Activated T-cell treated with anti-CD3 and anti-CD28 coated beads, Interleukin-2, amount 50 U/mL, for 72 hours (primary cell): ENCODE measurements at places on chromosomes 12 and 14. TPM values are rescaled to one million over a fixed set of nuclear protein-coding genes. Genes with fewer than 3 reads are reported as not detected.

MUCL1 gene
- not detected for total RNA-seq

ATG101 gene
- 52.6 TPM for total RNA-seq

ESRRB gene
- total RNA-seq: 0.30 TPM

KRT78 gene
- total RNA-seq: not detected

AVPR1A gene
- total RNA-seq: not detected

OAS2 gene
- 80.2 TPM for total RNA-seq

GPX2 gene
- not detected for total RNA-seq

ARHGEF25 gene
- 5.3 TPM for total RNA-seq

GRCh38 chr12:41418586-41418985, 230.5 kb downstream of the PDZRN4 start:
- DNase-seq: no peak

DNA sequence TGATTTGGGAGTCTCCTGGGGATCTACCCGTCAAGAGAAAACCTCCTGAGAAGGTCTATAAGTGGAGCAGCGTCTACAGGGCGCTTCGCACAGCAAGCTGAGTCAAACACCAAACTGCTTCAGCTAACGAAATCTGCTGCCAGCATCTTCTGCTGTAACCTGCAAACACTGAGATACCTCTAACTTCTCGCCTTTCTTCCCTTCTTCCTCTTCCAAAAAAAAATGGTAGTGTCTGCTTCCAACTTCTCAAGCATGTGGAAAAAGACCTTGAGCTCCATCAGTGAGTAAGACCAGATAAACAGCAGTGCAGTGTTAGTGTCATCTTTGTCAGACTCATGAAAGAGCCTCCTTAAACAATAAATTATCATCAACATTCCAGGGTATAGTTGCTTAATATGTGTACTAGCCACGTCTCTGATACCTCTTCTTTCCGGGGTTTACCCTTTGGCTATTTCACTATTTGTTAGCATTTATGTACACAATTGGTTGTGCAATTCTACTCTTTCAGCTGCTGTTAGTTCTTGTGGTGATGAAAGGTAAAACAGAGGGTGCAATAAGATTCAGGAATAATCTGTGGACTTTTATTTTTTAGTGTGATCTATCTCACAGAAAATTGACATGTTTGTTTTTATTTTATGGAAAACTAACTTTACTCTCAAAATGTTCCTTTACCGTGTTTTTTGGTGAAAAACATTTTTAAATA, 81.6 kb downstream of the LLPH start:
- DNase-seq: no peak

- DNase-seq: no peak
These were observed 10.0 kb upstream of the IL26 start for GRCh38 chr12:68235576-68235975.

DNA sequence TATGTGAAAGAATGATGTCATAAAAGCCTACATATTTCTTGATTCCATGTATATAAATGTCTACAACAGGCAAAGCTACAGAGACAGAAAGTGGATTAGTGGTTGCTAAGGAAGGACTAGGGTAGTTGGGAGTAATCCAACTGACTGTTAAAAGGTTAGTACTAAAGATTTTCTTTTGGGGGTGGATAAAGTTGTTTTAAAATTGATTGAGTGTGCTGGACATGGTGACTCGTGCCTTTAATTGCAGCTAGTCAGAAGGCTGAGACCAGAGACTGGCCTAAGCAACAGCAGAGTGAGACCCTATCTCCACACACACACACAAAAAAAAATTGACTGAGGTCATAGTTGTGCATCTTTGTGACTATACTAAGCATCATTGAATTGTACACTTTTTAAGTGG, 234.3 kb downstream of the C12orf50 start:
- no peak for DNase-seq

- DNase-seq: no peak
These were observed 17.7 kb downstream of the WNT5B start for GRCh38 chr12:1646569-1647284.

GRCh38 chr12:125249066-125249824, 184.0 kb downstream of the AACS start:
- no peak for DNase-seq

DNA sequence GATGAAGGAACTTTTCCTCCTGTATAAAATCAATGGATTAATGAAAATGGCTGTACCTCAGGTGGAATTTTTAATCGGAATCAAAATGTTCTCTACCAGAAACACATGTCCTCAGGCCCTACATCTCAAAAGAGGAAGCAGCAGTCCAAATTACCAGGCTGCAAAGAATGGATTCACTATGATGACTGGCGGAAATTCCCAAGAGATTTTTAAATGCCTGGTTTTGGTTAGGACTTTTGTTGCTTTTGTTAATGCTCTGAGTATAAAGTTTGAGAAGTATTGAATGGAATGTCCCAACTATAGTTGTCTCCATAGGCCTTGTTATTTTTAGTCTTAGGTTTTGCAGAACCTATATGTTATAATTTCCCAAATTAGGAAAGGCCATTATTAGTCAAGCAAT, 11.2 kb upstream of the IFNG start:
- no peak for DNase-seq

DNA sequence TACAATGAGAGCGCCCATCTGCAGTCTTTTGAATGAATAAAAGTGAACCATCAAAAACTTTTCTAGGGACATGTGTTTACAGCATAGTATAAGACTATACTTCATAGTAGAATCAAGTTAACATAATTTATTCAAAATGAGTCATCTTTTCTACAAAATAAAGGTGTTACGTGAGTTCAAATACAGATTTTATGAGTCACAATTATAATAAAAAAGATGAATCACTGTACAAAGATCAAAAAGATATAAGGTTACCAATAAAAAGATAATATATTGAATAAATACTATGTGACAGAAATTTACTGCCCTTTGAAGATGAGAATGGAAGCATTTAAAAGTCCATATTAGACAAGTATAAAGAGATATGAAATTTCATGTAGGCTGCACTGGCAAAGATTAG, 2.8 kb downstream of the MBIP start:
- no peak for DNase-seq

- no peak for DNase-seq
These were observed 585 bp upstream of the TEAD4 start for GRCh38 chr12:2958432-2959191.

DNA sequence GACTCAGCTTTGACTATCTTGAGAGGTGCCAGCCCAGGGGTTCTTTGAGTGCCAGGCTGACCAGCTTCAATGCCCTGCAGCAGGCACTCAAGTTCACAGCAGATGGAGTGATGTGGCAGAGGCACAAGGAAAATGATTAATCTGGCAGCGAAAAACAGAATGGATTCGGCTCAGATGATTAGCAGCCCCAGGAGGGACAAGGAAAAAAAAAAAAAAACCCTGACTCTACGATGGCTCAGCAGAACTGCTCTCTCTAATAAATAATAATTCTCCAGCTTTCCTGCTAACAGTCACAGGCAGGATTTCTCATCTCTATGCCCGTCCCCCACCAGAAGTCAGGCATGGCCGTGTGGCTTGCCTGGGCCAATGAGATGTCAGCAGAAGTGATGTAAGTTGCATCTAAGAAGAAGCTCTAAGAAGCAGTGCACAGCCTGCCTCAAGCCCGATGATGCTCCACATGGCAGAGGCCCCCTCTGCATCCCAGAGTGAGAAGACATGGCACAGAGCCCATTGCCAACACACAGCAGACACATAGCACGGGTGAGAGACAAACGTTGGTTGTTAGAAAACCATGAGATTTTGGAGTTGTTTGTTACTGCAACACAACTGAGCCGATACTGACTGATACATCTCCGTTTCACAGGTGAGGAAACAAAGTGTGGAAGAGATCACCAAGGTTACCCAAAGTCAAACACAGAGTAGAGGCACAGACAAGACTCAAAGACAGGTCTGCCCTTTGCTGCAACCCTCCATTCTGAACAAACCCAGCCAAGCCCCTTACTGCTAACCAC, 111.0 kb downstream of the SCARB1 start:
- no peak for DNase-seq

- DNase-seq: no peak
These were observed 207.0 kb upstream of the CAND1 start for GRCh38 chr12:67062193-67062592.

DNA sequence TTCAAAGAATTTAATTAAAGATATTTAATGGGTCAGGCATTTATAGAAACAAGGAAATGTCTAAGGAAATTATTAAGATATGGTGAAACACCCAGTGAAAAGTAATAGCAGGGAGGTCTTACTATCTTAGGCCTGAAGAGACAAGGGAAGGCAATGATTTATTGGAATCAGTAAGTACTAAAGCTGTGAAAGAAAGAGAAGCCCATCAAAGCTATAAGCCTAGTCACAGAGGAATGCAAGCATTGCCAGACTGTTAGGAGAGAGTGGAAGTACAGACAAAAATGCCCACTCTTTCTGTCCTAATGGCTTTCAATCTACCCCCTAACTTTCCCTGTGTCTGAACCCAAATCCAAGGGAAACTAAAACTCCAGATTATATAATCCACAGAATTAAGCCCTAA, 69.2 kb upstream of the PIK3C2G start:
- no peak for DNase-seq

DNA sequence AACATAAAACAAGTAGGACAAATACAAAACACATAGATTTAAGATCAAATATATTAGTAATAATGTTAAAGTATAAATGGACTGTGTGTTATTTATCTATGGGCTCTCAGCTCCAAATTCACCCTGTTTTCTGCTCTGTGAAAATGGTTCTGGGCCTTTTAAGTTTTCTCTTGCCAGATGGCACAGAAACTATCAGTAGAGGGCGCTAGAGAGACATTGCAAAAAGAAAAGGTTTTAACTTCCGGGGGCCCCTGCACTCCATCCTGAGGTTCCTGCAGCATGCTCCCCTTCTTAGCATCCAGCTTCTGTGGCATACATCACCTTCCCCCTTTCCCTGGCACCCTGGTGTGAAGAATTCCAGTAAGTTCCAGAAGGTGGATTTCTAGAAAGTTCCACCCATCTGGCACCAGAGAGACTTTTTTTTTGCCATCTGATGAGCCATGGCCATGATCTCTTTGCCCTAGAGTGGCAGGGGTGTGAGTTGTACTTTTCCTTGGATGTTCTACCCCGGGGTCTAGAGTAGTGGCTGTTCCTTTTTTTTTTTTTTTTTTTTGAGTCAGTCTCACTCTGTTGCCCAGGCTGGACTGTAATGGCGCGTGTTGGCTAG, 29.3 kb downstream of the ZCRB1 start:
- DNase-seq: no peak

GRCh38 chr12:14880890-14881453, 4.7 kb downstream of the MGP start:
- DNase-seq: no peak

- no peak for DNase-seq
These were observed 101.1 kb downstream of the CRADD start for GRCh38 chr12:93778306-93778705.

GRCh38 chr12:118065380-118065779, 4.4 kb upstream of the WSB2 start:
- DNase-seq: no peak

- peak; percentile 65 for DNase-seq
These were observed 417.6 kb downstream of the PCNX1 start for GRCh38 chr14:71324767-71325272.

- DNase-seq: no peak
These were observed 18.9 kb downstream of the CMAS start for GRCh38 chr12:22064968-22065367.

DNA sequence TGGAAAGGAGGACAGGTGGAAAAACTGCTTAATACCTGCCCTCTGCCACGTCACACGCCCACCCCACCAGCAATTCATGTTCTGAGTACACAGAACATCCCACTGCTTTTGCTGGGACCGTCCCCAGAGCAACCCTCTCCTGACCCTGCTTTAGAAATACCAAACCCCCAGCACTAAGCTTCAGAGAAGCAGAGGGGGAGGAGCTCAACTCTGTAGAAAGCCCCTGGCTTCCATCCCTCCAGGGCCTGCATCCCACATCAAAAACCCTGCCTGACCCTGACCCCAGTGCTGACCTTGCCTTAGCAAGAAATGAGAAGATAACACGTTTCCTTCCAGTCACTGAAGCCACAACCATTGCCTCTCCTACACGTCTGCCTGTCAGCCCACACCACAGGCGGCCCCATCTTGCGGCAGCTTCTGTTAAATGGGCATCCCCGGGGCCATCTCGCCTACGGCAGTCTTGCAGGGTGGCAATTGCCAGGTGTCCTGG, 19.7 kb downstream of the VDR start:
- DNase-seq: peak; percentile 91

DNA sequence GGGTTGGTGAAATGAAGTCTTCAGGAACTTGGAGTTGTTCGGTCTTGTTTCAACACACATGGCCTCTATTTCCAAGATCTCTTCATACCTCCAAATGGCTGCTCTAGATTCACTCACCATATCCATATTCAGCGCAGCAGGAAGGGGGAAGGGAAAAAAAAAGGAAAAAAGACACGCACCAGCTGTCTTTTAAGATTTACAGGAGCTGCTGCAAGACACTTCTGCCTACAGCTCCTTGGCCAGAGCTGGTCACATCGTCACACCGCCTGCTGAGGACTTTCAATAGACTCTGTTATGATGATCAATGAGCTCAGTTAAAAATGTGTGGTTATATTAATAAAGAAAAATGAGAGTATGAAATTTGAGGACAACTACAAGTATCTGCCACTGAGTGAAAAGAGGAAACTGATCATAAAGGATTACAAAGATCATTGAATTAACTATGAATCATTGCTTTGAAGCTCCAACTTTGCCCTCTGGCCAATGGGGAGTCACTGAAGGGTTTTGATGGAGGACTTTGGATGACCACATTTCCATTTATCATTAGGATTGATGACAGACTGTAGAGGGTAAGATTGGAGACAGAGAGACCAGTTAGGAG, 182.1 kb upstream of the HMGA2 start:
- no peak for DNase-seq

DNA sequence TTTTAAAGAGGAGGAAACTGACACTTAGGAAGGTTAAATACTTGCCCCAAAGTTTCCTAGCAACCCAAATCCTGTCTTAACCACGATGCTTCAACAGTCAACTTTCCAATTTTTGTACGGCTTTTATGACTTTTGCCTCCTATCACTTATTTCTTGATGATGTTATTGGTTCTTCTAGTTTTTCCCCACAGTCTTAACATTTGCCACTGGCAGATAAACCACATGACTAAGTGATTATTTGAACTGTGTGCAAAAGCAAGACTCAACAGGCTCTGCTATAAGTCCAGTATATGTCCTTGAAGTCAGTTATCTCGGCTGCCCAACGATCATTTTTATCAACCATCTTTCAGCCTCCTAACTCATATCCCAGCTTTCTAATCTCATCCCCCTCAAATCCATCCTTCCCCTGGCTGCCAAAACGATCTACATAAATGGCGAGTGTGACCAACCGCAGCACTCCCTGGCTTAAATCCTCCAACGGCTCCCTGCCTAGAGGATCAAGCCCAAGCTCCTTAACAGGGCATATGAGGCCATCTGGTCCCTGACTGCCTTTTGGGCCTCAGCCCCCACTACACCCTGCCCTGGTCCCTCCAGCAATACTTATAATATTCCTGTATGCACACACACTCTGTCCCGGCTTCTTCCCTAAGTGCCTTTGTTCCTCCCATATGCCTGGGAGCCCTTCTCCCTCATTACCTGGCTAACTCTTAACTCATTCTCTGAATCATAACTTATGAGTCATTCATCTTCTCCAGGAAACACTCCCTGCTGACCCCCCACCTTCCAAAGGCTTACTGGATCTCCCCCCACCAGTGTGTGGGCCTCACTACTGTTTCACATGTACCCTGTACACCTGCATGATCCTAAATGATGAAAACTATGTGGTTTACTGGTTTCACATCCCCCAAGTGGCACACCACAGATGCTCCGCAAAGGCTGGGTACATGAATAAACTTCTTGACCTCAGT, 8.8 kb downstream of the VPS37B start:
- peak; percentile 81 for DNase-seq
